ENCODE measurements at places on chromosomes 1 and 21.

- no peak for DNase-seq
Observed at GRCh38 chr1:54283635-54284385, 83.8 kb downstream of the MRPL37 start.

DNA sequence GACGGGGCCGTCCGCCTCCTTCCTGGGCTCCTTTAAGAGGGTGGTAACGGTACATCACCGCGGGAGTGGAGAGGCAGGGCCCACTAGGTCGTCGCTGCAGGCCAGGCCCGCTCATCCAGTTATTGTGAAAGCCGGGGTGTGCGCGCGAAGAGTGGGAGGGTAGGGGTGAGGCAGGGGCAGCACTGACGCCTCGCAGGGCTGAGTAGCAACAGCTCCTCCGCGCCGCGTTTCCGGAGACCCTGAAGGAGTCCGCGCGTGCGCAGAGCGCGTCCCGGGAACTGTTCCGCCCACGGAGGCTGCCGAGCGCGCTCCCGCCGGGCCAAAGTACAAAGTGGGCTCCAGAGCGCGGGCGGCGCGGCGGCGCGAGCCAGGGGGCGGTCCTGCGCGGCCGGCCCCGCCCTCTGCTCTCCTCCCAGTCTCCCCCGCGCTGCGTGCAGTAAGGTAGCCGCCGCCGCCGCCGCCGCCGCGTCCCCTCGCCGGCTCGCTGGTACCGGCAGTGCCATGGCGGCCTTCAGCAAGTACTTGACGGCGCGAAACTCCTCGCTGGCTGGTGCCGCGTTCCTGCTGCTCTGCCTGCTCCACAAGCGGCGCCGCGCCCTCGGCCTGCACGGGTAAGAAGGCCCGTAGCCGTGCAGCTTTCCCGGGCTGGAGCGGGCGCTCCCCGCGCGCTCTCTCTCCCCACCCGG, at the start of gene ABCD3:
ABCD3 (plus strand) TSS at position 412 of the 686 bp plus-strand sequence; CDS start at position 502, 90 bp downstream.
- DNase-seq: peak; percentile 98

DNA sequence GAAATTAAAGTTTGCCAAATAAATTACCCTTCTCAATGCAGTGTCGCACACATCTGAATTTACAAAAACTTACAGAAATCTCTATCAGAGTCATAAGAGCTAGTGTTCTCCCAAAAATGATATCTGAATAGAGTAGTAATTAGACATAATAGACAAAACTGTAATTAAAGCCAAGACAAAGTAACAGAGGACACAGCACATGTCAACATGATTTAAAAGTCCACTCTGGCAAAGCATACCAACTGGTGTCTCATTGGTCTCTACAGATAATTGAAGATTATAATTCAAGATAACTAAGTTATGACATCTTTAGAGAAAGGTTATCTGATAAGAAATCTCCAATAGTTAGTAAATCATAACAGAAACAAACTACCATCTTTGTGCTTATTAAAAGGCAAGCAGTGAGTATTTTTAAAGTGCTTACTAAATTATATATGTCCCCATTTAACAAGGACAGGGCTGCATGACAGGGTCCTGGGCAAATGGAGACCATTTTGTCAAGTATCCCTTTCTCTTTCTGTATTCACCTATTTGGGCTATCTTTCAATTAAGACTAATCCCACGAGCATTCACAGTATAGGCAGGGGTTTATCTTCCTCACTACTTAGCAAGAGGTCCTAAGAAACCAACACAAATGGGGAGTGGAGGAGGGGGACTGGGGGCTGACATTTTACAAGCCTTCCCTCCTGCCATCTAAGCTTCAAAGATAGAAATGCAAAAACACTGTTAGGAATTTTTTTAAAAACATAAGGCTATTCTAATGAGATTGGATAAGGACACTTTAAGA, 26.0 kb downstream of the PTP4A2 start:
- DNase-seq: no peak

- peak; percentile 68 for DNase-seq
Observed at GRCh38 chr1:3900969-3901529, 977 bp upstream of the C1orf174 start.

- DNase-seq: no peak
Observed at GRCh38 chr21:28754127-28754611, 238.5 kb downstream of the LTN1 start.

DNA sequence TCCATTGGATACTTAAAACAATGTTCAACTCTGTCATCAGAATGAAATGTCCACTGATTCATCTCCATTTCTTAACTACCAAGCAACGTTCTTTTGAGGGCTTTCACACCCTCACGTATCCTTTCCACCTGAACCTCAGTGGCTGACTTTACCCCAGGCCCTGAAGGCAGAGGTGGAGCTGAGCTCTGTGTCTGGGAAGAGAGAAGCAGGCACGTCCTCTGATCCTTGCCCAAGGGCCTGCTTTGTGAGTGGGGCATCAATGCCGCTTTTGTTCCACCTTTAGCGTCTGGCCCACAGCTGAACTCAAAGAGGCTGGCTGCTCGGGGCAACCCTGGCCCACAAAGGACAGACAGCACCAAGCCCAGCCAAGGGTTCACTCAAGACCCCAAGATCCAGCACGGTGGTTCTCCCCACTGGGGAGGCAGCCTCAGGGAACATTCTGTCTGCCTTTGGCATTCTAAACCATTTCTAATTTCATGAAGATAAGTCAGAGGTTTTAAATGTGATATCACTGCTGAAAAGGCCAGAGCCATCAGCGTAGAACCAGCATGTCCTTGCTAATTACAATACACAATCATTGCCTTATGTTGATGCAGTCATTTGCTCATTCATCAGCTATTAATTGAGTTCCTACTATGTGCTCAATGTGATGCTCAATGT, 126.0 kb upstream of the UBE2U start:
- DNase-seq: no peak

GRCh38 chr1:31568895-31569595, 7.3 kb upstream of the TINAGL1 start:
- DNase-seq: no peak

- DNase-seq: no peak
Observed at GRCh38 chr1:154207262-154207661, 1.1 kb upstream of the CFAP141 start.

DNA sequence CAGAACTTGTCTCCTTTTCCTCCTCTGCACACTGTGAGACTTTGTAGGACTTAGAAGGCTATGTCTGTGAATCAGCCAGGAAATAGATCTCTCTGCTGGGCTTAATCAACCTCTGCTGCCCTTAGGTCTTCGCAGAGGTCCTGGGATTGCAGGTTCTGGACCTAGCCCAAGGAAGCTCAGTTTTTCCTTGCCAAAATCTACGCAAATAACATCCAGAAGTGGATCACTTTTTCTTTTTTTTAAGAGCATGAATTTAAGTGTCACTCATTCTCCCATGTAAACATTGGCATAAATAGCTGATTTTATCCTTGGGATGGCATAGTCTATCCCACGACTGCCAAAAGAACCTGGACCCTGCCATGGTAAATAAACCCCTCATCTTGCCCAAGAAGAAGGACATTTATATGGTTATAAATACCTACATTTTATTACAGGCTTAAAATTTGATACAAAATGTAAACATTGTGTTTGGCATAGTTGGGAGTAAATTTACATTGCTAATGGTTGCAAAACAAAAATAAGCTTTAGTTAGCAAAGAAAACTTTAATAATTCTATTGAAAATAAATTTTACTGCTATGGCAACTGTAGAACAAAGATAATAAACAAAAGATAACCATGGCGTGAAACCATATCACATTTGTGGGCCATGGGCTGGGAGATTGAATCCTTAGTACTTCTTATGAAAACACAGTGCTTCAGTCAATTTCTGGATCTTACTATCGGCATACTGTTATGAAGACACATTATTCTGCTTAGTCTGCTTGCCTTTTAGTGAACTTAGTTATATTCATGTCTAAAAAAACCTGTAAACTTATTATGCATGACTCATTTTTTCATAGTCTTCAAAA, 24.5 kb upstream of the DISC1 start:
- DNase-seq: no peak

DNA sequence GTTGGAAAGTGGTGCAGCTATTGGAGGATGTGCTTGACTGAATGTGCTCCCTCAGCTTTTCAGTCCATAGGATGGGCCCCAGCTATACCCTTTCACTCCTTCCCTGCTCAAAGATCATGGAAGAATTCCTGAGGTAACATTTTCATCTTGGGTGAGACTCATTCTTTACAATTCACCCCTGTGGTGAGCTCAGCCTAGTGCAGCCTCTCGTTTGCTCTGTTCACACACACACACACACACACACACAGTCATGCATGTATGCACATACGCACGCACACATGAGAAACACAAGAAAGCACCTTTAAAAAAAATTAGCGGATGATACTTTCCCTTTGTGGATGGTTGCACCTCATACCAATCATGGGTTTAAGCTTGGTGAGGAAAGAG, 25.8 kb downstream of the CCN1 start:
- no peak for DNase-seq

DNA sequence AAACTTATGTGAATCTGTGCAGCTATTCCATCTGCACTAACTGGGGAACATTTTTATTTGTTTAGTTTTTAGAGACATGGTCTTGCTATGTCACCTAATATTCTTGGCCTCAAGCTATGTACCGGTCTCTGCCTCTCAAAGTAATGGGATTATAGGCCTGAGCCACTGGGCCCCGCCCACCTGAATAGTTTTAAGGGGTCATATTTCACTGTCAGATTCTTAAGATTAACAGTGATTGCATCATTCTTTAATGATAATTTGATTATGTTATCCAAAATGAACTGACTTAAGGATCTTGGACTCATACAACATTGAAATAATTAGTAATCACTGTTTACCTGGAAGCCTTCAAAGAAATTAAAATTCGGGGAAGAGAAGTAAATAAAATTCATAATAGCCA, 12.6 kb upstream of the KLF18 start:
- no peak for DNase-seq

DNA sequence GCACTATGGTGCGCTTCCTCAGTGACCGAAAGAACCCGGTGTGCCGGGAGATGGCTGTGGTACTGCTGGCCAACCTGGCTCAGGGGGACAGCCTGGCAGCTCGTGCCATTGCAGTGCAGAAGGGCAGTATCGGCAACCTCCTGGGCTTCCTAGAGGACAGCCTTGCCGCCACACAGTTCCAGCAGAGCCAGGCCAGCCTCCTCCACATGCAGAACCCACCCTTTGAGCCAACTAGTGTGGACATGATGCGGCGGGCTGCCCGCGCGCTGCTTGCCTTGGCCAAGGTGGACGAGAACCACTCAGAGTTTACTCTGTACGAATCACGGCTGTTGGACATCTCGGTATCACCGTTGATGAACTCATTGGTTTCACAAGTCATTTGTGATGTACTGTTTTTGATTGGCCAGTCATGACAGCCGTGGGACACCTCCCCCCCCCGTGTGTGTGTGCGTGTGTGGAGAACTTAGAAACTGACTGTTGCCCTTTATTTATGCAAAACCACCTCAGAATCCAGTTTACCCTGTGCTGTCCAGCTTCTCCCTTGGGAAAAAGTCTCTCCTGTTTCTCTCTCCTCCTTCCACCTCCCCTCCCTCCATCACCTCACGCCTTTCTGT, 7.3 kb upstream of the PIGV start:
- DNase-seq: no peak

DNA sequence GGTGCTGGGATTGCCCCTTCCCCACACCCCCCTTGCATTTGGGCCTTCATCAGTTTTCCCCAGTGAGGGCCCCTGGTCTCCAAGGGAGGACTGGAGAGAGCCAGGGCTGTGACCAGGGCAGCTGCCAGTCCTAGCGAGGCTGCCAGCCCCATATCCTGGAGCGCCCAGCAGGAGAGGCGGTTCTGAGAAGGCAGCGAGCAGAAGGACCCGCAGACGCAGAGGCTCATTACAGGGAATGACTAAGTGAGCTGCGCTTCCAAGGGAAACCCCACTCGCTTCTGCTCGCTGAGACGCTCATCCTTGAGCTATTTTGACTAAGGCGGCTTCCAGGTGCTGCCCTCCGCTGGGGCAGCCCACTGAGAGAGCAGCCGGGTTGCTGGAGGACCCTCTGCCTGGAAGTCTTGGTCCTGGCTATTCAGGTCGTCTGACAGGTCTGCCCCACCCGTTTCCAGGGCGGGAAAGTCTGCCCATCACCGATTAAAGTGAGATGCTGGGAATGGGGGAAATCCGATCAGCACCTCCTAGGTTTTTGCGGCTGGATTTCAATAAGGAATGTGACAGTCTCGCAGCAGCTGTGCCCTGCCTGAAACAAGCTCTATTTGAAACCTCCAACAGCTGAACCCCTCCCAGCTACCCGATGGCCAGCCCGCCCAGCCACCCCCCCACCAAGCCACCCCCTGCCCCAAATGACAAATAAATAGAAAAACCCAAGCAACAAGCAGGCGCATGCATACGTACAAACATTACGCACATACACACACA, 2.8 kb downstream of the KCNN3 start:
- DNase-seq: no peak

- DNase-seq: no peak
Observed at GRCh38 chr1:39663559-39663958, 8.3 kb downstream of the NT5C1A start.

DNA sequence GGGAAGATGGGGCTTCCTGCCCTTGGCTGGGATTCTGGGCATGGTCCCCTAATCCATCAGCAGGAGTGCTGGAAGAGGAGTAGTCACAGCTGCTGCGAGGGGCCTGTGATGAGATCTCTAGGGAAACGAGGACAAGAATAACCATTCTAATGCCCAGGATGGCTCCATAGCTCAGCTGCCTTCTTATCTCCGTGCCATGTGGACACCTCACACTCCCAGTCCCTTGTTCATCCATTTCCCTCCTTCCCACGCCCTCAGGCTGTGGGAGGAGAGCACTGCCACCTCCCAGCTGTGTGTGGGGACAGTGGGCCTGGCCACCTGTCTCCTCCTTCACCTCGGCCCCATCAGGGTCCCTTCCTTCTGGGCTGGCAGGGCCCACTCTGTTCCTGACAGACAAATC, 16.1 kb upstream of the ETV3 start:
- no peak for DNase-seq

DNA sequence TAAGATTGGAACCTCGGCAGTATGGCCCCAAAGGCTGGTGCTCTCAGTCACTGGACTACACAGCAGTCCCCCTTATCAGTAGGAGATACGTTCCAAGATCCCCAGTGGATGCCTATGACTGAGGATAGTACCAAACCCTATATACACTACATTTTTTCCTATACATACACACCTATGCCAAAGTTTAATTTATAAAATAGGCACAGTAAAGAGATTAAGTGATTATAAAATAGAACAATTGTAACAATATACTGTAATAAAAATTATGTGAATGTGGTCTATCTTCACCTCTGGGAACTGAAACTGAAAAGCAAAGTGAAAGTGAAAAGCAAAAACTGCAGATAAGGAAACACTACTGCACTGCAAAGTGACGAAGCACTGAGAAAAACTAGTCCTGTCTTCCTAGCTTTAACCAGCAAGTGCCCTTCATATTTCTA, 96.8 kb downstream of the INTS7 start:
- no peak for DNase-seq

All from stimulated activated CD8-positive, alpha-beta memory T cell treated with anti-CD3 and anti-CD28 coated beads, Interleukin-15, amount 100 ng/mL, for 4 hours (primary cell).